IPS DF 6.9 (cell line): ENCODE measurements at places on chromosomes 16 and 17.

DNA sequence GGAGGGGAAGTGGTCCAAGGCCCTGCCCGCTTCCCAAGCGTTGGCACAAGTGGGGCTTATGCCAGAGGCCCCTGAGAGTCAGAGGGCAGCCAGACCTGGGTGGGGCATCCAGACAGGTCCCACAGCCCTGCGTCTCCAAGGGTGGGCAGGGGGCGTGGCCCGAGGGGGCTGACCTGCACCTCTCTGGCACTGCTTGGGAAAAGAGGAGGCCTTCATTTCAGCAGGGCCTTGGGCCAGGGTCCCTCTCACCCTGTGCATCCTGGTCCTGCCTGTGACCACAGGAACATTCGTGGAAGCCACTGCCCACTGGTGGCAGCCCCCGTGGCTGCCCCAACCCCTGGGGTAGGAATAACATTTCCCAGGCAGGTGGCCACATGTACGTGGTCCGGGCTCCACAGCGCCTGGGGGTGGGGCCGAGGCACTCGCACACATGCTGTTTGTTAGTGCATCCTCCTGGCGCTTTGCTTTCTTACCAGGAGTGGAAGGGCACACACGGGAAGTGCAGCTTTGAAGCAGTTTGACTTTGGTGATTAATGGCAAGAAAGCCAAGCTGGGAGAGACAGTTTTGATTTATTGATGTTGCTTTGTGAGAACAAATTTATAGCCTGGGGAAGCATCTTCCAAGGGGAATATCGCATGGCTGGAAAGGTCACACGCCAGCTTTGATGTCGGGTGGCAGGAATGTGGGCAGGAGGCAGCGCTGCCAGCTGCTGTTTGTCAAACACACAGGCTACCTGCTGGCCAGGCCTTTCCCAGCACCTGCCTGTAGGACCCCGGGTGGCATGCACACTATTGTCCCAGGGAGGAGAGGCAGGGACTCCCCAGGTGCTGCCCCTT is 4.3 kb downstream of the CENPX start:
- DNase-seq = no peak

DNA sequence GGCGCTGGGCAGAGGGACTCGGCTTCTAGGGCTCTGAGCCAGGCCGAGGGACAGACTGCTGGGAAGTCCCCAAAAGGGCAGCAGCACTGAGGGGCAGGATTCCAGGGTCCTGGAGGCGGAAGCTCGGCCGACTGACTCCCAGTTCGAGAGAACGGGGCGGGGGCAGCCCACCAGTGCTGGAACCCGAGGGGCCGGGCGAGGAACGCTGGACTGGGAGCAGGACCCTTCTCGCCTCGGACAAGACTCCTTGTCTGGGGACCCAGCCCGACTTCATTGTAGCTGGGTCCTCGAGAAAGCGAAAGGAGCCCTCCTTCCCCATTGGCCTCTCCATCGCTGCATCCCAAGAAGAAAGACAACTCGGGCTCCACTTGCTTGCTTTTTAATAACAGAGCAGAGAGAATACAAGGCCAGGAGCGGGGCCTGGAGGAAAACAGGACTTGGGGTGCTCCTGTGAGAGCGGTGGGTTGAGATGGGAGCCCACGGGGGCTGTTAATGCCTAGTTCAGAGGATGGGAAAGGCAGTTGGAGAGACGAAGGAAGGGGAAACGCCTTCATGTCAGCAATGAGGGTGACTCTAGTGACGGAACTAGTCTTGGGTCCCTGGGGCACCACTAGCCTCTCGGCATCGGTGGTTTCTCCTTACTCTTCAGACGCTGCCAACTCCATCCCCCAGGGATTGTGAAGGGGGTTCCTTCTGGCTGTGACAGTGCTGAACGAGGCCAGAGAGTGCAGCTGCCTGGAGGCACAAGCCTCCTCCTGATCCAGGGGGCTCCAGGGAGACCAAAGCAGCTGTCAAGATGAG is 492 bp upstream of the CAMTA2 start:
- no peak for DNase-seq

- DNase-seq = no peak
Measured at GRCh38 chr16:12089492-12090150, 113.1 kb downstream of the SNX29 start.

DNA sequence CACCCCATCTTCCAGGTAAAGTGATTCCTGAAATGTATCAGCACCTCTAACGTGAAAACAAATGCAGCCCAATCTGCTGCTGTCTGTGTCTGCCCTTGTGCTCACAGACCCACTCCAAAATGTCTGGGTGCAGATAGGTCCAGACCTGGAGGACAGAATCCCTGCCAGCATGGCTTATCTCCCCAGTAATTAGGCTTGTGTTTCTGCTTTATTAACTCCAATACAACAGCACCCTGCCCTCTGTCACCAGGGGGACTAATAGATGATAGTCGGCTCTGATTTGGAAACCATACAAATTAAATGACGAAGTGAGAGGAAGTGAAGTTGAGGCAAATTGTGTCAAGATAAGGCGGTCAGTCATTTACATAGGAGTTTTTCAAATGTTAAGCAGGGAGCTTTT is 608.3 kb upstream of the SALL1 start:
- no peak for DNase-seq

- no peak for DNase-seq
Measured at GRCh38 chr16:64390102-64390501, 731.8 kb downstream of the CDH11 start.

GRCh38 chr16:86016201-86016965 is 117.4 kb downstream of the IRF8 start:
- peak; percentile 47 for DNase-seq

- peak; percentile 70 for DNase-seq
Measured at GRCh38 chr17:1186923-1187771, 7.4 kb upstream of the ABR start.

GRCh38 chr16:56858374-56858773 is 6.6 kb upstream of the SLC12A3 start:
- DNase-seq = no peak

GRCh38 chr16:19329932-19330331 is 44.4 kb downstream of the CLEC19A start:
- no peak for DNase-seq

- DNase-seq = no peak
Measured at GRCh38 chr17:3771140-3771539, 29.8 kb downstream of the ITGAE start.

GRCh38 chr17:40598619-40599467 is 33.6 kb upstream of the CCR7 start:
- DNase-seq = no peak

GRCh38 chr17:1551741-1552140 is 10.9 kb downstream of the PITPNA start:
- no peak for DNase-seq

GRCh38 chr17:45131616-45132319 is 547 bp downstream of the PLCD3 start:
- no peak for DNase-seq

DNA sequence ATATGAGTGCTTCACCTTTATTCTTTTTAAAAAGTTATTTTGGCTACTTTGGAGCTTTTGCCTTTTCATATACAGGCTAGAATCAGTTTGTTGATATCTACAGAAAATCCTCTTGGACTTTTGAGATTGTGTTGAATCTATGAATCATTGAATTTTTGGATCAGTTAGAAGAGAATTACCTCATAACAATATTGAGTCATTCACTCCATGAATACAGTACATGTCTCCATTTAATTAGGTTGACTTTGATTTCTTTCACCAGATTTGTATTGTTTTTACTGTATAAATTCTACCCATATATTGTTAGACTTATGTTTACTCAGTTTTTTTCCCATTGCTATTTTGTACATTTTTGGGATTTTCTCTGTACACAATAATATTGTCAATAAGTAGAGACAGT is 54.4 kb downstream of the TAOK1 start:
- no peak for DNase-seq

DNA sequence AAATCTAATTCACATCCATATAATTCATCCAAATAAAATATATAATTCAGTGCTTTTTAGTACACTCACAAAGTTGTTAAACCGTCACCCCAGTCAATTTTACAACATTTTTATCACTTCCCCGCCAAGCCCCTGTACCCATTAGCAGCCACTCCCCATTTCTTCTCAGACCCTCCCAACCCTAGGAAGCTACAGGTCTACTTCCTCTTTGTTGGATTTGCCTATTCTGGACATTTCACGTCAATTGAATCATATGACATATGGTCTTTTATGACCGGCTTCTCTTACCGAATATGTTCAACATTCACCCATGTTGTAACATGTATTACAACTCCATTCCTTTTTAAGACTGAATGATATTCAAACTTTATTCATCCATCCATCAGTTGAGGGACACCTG is 19.9 kb upstream of the MLKL start:
- DNase-seq = no peak

DNA sequence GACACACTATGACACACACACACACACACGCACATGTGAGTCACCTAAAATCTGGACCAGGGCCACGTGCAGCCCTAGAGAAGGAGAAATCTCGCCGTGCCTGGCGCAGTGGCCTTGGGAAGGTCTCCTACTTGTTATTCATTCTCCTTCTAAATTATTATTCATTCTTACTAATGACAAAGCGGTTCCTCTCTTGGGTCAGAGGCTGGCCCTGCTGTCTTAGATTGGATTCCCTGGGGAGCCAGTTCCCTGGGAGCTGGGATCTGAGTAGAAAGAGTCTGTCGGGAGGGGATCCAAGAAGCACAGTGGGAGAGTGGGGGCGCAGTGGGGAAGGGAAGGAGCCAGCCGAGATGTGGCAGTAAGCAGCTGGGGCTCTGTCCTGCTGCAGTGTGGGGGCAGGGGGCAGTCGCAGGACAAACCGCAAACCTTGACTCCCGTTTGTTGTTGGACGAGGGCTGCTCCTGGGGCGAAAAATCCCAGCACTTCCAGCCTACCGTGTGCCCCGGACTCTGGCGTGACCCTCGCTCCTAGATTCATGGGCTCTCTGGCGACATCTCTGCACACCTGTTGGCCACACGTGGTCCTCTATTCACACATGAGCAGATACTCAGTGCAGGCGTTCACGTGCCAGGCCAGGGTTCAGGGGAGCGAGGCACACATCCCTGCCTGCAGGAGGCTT is 18.7 kb upstream of the JPH3 start:
- DNase-seq = no peak

DNA sequence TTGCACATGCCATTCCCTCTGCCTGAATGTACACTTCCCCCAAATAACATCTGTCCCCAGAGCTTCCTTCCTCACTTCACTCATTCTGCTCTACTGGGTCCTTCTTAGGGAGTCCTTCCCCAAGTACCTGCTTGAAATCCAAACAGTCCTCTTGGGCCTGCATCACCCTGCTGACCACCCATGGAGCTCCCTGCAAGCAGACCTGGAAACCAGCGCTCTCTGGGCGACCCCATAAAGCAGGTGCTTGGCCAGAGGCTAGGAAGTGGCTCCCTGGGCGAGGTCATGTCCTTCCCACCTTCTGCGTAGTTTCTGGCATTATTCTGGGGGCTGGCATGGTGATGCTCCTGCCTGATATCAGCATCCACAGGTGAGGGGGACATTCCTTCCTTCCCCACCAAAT is 12.2 kb upstream of the NTN1 start:
- no peak for DNase-seq

DNA sequence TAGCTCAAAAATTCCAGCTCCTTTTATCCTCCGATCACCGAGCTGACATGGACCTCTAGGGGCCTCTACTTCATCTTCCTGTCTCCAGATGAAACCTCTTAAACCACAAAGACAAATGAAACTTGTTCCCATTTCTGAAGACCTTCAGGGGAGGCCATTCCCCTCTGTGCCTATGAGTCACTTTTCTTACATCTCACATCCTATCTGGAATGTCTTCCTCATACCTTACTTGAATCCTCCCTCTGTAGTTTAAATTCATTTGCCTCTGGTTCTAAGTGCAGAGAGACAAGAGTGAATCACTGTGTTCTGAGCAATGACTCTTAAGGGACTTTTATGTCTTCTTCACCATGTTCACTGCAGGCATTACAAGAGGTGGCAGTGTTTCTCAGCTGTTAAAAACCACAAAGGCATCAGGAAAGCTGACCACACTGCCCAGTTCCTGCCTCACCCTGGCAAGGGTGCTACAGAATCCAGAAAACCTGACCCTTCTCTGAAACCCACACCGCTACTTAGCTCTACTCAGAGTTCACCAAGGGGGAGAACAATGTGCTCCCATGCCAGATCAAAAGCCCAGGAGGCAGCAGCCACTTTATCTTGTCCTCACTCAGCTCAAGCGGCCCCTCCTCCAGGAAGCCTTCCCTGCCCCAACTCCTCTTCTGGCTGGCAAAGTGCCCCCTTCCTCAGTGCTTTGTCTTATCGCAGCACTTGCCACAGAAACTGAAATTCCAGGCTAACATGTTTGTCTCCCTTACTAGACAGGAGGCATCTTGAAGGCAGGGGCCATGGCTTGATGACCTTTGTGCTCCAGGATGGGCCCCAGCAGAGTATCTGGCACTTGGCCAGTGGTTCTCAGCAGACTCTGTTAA is 6.4 kb downstream of the CUEDC1 start:
- no peak for DNase-seq

- DNase-seq = no peak
Measured at GRCh38 chr17:82108038-82108437, 10.0 kb upstream of the FASN start.

DNA sequence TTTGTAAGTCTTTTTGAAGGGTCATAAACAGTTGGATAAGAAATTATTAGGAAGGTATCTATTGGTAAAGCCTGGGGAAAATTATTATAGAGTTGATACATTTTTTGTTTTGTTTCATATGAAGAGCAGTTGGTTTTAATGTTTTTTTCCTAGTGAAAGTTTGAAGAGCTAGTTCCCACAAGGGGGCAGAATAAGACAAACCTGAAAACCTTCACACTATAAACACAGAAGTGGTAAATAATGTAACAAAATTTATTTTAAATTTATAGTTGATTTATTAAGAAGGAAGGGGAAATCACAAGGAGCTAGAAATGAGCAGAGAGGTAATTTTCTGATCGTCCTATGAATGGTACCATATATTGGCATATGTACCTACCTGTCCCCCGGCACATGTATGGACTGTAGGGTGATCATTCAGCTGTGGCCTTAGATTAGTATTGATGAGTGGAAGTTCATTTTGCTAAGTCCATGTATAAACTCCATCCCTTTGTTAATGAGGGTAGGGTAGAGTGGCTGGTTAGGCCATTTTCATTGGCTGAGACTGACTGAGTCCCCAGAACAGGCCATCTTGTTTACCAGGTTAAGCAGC is 116.3 kb downstream of the TANC2 start:
- DNase-seq = no peak

DNA sequence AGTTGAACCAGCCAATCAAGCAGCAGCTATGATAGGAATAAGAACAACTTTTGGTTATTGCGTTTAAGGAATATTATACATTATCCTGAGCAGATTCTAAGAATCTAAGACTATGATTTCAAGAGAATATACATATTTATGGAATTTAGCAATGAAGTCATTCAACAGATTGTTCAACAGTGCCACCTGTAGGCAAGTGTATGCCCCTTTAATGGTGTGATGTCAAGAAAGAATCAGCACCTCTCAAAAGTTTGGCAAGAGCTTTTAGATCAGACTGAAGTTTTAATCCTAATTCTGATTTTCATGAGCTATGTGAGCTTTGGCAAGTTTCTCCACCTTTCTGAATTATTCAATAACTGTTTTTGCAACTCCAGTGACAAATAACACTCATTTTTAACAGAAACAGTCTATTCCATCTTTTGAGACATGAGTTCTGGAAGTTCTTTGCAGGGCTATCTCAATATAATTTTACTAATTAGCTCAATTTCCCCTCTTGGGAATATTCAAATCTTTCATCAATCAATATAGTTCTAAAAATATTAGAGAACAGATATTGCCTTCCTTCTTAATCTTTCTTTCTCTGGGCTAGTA is 474.3 kb upstream of the TOM1L1 start:
- DNase-seq = no peak

GRCh38 chr16:72008424-72009216 is at the start of gene DHODH:
Gene DHODH (plus strand): TSS chr16:72008744. CDS start chr16:72008765, 21 bp downstream.
- peak; percentile 88 for DNase-seq

- DNase-seq = peak; percentile 58
Measured at GRCh38 chr17:79042421-79043190, 18.6 kb downstream of the C1QTNF1 start.

GRCh38 chr17:2146132-2146871 is 91.4 kb downstream of the HIC1 start:
- no peak for DNase-seq
